ENCODE measurements at places on chromosomes 11 and 22.

GRCh38 chr22:17492247-17492646 is 71.1 kb upstream of the SLC25A18 start:
- peak; percentile 32 for DNase-seq

DNA sequence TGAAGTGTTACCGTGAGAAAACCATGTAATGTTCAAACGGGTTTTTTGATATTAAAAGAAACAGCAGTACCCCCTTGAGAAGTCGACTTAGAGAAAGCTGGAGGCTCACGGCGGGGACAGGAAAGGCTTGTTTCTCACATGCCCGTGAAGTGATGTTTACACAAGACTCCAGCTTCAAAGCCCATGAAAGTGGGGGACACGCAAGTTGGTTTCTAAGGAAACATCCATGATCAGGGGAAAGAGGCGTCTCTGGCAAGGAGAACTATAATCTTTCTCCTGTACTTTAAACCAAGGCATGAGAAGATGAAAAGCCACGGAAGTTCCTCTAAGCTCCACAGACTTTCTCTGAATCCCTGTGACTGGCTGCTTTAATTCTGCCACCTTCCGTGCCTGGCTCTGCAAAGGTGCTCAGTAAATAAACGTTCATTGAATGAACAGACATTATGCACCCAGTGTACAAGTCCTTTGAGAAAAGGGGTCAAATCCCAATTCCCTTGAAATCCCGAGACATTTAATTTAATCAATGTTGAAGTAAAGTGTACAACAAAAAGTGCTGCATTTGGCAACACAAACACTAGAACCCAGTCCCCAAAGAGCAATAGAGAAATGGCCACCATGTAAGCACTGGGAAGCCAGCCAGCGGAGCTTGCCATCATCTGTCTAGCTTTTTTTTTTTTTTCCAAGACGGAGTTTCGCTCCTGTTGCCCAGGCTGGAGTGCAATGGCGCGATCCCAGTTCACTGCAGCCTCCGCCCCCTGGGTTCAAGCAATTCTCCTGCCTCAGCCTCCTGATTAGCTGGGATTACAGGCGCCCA is 58.7 kb downstream of the AHNAK start:
- peak; percentile 24 for DNase-seq

DNA sequence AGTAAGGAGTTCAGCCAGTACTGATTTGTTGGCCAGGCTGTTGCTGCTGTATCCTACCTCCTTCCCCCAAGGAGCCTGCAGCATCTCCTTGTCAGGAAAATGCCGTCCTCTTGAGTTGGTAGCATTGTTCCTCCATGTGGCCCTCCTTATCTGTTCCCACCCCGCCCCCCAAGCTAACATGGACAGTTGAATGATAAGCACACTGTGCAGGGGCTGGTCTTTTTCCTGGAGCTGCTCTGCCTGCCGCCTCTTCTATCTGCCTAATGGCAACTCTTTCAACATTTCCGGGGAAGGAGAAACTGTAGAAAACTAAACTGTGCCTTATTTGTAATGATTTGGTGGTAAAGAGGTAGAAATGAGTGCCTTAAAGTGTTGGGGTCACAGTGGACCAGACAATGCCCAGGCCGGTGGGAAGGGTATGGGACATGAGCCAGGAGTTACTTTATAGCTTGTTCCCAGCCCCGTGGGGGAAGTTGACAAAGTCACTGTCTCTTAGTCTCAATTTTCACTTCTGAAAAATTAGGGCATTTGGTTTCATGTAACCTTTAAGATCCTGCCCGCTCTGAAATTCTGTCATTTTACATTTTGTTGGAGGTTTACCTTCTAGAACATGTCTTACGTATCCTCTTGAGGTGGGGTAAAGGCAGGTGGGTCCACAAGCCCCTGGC is 4.5 kb downstream of the FAM118A start:
- DNase-seq: no peak

DNA sequence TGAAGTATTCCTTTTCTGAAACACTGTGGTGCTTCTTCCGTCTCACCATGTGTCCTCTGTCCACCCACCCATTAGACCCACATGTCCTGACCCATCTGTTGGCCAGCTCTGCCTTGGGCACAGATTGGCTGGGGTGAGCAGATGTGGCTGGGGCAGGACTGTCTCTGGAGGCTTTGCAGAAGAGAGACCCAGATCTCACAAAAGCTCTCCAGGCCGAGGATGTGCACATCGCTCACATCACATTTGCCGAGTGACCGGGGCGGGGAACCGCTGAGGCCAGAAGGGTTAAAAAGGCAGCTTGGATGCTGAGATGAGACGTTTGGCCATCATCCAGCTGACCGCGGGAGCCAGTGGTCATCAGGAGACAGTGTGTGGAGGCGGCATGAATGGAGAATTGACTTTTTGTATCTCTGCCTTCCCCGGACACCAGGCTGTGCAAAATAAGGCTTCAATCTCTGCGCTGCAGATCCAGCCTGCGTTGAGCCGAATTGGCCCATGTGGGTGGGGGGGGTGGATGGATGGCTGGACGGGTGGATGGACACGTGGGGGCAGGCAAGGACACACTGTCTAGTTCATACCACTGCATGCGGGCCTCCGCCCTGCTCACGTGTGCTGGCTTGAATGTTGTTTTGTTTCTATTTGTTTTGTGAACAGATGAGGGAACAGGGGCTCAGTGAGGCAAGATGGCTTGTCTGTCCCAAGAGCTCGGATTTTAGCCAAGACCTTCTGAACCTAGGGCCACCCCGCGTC is 6.1 kb downstream of the IFITM10 start:
- DNase-seq: no peak

GRCh38 chr11:28529046-28529445 is 420.9 kb downstream of the METTL15 start:
- DNase-seq: peak; percentile 22

DNA sequence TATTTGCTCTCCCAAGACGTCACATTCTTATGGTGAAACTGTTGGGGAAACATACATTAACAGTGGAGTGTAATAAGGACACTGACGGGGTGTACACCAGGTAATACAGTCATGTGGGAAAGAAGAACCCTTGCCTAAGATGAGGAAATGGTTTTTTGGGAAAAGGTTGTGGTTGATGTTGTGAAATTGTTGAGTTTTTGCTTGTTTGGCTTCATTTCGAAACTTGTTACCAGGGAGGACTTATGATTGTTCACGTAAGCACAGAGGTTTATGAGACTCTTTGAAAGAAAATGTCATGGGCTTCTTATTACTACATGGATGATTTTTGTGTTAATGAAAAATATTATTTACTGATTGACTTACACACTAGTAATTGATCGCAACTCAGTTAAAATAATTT is 16.8 kb downstream of the ANO3 start:
- no peak for DNase-seq

DNA sequence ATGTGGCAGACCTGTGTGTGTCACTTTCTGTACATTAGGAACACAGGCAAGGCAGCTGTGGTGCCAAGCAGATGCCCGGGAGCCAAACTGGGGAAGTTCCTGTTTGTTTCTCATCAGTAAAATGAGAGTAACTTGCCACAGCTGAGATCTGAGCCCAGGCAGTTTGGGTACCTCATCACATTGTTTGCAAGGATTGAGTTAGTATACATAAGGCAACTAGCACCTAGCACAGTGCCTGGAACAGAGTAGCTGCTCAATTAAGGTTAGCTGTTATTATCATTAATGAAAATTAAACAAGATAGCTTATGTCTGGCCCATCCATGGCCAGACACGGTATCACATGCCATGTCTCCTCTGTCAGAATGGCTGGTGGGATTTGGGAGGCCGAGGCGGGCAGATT is 7.8 kb downstream of the SOX10 start:
- no peak for DNase-seq

- DNase-seq: peak; percentile 30
These were observed 13.3 kb upstream of the MB start for GRCh38 chr22:35630387-35630793.

DNA sequence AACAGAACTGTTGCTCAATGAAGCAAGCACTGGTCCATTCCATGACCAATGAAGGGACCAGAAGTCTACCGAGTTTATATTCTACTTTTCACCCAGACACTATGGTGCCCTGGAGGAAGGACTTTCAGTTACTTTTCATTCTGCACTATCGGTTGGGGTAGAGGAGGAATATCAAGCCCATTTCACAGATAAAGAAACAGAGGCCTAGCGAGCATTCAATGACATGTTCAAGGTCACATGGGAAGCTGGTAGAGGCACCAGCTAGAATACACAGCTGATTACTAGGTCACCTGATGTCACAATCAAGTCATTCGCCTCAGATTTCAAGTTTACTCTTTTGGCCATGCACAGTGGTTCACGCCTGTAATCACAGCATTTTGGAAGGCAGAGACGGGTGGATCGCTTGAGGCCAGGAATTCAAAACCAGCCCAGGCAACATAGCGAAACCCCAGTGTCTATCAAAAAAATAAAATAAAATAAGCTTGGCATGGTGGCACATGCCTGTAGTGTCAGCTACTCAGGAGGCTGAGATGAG is 17.6 kb upstream of the PRG2 start:
- DNase-seq: no peak

DNA sequence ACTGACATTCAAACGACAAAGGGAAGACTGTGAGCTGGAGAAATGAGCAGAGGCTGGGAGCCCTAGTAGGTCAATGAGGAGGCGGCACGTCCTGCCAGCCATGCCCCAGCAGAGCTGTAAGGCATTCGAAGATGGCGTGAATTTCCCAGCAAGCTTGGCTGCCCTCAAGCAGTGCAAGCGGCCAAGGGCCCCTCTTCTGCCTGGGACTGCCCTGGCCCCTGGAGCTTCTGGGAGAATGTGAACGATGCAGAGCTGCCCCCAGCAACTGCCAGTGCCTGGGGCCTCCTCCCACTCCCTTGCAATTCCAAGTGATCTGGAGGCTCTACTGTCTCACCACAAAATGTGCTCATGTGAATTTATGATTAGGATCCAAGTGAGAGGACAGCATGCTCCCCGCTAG is 4.3 kb downstream of the PPM1F start:
- no peak for DNase-seq
